ENCODE measurements at places on chromosomes 4 and X.
A peak's percentile ranks its signal among the peaks of the same experiment; 100 is the strongest.

DNA sequence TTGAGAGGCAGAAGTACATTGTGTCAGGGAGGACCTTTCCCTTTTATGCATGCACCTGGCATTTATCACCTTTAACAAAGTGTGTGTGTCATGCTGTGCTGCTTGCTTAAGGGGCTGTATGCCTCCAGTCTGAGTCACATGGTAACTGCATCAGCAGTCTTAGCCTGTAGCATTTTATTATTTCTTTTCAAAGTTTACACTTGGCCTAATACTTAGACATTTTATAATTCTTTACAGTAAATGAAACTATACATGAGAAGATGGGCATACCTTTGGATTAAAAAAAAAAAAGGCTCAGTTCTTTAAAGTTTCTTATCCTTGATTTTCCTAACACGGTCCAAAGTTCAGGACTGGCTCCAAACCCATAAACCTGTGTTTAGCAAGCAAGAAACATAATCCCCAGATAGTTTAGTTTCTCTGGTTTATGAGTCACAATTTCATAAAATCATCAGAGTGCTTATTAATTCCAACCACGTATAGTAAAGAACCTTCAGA is 14.6 kb downstream of the NPNT start:
- no peak for DNase-seq

- no peak for DNase-seq
These were observed 216.8 kb upstream of the FAT1 start for GRCh38 chr4:186940476-186940875.

- DNase-seq: no peak
These were observed 64.1 kb downstream of the ALPK1 start for GRCh38 chr4:112361181-112361791.

- no peak for DNase-seq
These were observed 85.5 kb downstream of the BCOR start for GRCh38 chrX:40012039-40012867.

- DNase-seq: no peak
These were observed 56.6 kb upstream of the PACRGL start for GRCh38 chr4:20643631-20644030.

- peak; percentile 70 for DNase-seq
These were observed at the start of gene ACSL1 for GRCh38 chr4:184825896-184826690. Gene ACSL1 (minus strand): TSS chr4:184825968. CDS start chr4:184803514, 22,454 bp downstream.

GRCh38 chr4:169115897-169116254 is 105.8 kb upstream of the CBR4 start:
- no peak for DNase-seq

- DNase-seq: no peak
These were observed 94.4 kb downstream of the IL15 start for GRCh38 chr4:141730805-141731204.

DNA sequence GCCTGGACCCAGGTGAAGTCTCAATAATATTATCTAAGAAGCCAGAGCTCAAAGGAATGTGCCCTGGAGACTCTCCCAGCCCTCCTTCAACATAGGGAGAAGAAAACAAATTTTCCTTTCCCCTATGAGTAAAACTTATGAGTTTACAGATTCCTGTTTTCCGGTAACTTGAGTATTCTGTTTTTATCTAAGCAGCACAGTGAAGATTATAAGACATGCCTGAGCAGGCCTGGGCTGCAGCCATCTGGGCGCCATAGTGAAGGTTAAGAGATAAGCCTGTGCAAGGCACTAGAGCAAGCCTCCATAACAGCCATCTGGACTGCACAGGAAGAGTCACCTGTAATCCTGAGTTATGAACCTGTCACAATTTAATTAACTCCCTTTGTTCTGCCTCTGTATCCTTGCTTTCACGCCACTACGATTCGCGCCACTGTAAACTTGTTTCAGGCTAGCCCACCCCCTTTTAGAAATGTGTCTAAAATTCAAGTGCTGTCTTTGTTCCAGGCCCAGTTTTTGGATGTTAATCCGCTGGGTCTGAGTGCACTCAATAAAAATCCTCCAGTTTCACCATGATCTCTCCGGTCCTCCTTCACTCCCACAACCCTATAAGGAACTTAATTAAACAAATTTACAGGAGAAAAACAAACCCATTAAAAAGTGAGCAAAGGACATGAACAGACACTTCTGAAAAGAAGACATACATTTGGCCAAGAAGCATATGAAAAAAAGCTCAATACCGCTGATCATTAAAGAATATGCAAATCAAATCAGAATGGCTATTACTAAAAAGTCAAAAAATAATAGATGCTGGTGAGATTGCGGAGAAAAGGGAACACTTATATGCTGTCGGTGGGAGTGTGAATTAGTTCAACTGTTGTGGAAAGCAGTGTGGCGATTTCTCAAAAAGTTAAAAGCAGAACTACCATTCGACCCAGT is 189.5 kb downstream of the APBB2 start:
- DNase-seq: no peak

DNA sequence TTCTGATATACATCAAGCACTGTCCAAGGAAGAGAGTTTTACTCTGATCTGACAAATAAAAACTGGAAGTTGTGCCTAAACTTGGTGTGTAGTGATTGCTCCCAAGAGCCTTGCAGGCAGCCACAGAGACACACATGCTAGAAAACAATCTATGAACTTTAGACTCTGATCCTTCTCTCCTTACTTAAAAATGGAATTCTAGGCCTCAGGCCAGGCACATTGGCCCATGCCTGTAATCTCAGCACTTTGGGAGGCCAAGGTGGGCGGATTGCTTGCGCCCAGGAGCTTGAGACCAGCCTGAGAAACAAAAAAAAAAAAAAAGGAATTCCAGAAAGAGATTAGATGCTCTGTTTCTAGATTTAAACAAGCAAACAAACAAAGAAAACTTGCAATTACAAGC is 45.6 kb upstream of the S100G start:
- DNase-seq: no peak

GRCh38 chr4:7864685-7865084 is 75.0 kb downstream of the AFAP1 start:
- no peak for DNase-seq

DNA sequence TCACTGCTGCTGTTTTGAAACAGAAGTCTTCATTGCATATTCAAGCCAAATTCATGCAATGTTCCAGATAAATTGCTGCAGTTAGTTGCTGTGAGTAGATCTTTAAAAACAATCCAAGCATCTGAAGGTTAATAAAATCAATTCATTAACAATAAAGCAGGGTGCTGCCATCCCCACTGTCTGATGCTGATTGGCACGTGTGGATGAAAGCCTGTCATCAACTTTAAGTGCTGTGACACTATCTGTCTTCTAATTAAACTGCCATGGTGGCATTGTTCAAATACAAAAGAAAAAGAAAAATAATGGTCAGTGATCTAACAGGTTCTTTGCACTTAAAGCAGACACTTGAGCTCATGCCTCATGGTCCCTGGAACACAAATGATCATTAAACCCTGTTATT is 63.0 kb upstream of the MND1 start:
- DNase-seq: no peak

- no peak for DNase-seq
These were observed 10.5 kb upstream of the MGST2 start for GRCh38 chr4:139655116-139655515.

GRCh38 chr4:6606465-6607235 is 31.7 kb downstream of the MAN2B2 start:
- no peak for DNase-seq

GRCh38 chr4:133014473-133015135 is 134.5 kb upstream of the PCDH10 start:
- no peak for DNase-seq

DNA sequence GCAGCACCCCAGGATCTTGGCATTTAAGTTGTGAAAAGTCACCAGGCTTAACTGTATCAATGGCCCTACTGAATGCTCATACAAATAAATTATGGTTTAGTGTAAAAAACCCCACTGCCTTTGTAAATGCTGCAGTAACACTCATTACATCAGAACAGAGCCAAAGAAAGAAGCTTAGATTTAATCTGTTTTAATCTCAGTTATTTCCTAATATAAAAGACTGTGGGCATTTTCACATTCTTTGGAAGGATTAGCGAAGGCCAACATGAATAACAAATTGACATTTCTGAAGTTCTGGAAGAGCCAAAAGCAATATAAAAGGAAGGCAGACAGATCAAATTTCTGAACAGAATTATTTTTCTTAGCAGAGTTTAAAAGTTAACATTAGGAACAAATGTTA is 140.0 kb upstream of the HCCS start:
- no peak for DNase-seq

DNA sequence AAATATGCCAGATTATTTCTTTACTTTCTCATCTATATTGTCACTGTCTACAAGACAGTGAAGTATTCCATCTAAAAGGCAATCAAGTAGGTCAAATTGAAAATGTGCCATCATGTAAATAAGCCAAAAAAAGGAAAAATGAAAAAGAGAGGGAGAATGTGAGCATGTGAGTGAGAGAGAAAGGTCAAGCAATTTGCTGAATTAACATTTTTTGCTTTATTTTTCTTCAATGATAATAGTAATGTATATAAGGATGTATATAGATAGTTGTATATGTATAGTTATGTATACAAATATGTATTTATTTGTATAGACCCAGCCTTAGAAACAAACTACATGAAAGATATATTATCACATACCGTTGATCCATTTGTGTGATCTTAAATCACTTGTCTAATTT is 11.5 kb downstream of the CXCL8 start:
- no peak for DNase-seq

- DNase-seq: no peak
These were observed 394.1 kb downstream of the GALNTL6 start for GRCh38 chr4:172207258-172207657.

DNA sequence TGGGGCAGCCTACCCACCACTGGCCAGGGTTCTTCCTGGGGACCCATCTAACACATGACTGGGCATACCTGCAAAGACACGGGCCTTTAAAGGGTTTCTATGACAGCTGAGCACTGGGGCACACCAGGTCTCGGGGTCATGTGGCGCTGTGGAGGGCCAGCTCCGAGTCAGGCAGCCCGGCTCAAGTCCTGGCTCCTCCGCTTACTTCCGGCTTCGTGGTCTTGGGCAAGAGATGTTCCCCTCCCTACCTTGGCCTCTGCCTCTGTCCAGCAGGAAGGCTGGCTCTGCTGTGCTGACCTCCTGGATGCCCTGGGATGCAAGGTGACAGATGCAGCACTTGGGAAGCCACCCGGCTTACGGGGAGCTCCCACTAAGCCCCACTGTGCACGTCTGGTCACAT is 37.6 kb downstream of the HTRA3 start:
- DNase-seq: no peak

DNA sequence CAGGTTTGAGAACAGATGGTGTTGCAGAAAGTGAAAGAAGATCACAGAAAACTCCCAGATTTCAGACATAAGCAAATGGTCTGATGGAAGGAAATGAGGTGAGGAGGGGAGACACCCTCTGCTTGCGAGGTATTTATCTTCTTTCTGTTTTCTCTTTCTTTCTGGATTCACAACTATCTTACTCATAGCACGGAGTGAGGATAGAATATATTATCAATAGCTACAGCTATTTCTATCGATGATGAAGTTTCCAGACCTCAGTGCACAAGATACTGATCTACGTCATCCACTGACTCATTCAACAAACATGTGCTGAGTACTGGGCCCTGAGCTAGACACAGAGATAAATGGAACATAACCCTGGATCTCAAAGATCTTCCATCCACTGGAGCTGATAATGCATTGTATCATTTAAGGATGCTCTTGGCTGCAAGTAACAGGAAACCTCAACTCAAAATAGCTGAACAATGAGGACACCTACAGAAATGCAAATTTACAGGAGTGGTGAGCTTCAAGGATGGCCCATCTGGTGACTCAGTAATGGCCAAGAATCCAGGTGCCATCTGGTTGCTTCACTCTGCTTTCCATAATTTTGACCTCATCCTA is 21.2 kb downstream of the SLC2A9 start:
- DNase-seq: no peak

DNA sequence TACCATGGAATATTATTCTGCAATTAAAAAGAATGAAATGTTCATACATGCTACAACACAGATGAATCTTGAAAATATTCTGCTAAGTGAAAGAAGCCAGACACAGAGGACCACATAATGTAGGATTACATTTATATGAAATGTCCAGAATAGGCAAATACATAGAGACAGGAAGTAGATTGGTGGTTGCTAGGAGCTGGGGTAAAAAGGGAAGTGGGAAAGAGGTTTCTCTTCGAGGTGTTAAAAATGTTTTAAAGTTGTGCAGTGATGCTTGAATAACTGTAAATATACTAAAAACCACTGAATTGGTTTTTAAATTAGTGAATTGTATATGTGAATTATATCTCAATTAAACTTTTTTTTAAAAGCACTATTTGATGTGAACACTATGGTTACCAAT is 3.6 kb upstream of the NXT2 start:
- no peak for DNase-seq

DNA sequence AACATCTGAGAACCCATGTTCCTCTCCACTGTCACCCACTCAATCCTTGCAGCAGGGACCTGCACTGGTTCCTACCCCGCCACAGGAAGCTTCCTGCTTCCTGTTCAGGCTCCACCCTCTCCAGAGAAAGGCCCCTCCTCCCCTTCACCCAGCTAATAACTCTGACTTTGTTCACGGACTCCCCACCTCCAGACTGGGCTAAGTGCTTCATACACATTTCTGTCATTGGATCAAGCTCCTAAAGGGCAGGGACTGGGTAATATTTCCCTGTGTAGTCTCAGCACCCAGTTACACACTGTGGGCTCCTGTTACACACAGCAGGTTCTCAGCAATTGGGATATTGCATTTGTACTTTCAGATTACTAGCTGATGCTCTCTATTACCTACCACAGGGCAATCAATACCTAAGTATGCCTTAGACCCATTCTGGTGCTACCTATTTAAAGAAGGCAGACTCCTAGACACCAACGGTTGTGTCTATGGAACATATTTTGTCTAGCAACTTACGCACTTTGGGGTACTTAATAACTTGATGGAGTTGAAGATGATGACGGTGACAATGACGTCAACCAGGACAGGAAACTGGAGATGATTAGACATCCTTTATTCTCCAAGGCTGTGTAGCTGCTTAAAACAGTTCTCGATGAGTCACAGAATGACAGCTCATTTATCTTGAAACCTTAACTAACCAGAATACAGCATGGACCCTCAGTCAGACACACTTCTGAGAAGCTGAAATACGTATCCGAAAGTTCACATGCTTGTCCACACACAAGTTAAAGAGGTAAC is 58.1 kb downstream of the MAML3 start:
- DNase-seq: peak; percentile 77

GRCh38 chr4:89752932-89753598 is 83.9 kb downstream of the SNCA start:
- DNase-seq: no peak

- DNase-seq: no peak
These were observed 33.8 kb downstream of the WWC2 start for GRCh38 chr4:183132865-183133264.

GRCh38 chr4:180598281-180598680 is 1644.9 kb upstream of the TENM3 start:
- DNase-seq: no peak

All from central memory CD4-positive, alpha-beta T cell (primary cell).